ENCODE measurements at places on chromosomes 12 and 14.

DNA sequence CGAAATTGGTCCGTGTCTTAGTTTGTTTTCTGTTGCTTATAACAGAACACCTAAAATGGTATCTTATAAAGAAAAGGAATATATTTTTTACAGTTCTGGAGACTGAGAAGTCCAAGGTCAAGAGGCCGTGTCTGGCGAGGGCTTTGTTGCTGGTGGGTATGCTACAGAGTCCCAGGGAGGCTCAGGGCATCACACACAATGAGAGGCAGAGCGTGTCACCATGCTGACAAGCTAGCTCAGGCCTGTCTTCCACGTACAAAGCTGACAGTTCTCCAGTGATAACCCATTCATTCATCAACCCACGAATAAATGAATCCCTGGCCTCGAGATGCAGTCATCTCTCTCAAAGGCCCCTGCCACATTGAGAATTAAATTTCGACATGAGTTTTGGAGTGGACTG lies 56.7 kb upstream of the AEBP2 start:
- DNase-seq = no peak

- no peak for DNase-seq
Measured at GRCh38 chr14:105475269-105476096, 862 bp downstream of the CRIP2 start.

GRCh38 chr12:34526946-34527345 lies 504.6 kb downstream of the ALG10 start:
- DNase-seq = no peak

DNA sequence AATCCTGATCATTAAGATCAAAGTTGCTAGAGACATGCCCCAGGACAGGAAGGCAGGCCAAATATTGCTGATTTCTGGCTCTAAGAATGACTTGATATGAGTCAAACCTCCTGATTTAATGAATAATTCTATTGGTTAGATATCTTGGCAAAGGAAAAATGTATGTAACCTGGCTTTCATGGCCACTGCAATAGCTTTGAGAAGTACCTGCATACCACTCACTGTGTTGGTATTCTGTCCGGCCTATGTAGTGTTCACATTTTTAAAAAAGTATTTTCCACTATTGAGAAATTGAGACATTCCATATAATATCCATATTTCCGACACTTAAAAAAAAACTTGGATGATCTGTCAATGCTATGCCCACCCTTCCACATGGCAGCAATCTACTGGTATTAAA lies 283.1 kb upstream of the SOX5 start:
- DNase-seq = no peak

GRCh38 chr14:75845136-75845804 lies 136.5 kb downstream of the TGFB3 start:
- DNase-seq = no peak

DNA sequence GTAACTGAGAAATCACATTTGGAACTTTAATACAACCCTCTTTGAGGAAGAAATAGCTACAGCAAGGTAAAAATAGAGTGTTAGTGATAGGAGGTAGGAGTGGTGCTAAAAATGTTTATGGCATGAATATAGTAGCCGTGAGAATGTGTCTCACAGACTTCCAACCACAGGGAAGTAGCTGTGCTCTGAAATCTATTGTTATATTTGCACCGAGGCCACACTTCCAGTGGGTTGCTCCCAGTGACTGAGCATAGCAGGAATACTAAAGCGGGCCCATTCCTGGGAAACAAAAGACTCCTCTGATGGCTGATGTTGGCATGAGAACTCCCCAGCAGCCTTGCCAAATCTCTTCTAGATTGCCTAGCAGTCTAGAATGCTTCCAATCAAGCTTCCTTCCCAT lies 174.1 kb upstream of the PLXNC1 start:
- no peak for DNase-seq

- no peak for DNase-seq
Measured at GRCh38 chr12:132174015-132174838, 30.0 kb downstream of the NOC4L start.

DNA sequence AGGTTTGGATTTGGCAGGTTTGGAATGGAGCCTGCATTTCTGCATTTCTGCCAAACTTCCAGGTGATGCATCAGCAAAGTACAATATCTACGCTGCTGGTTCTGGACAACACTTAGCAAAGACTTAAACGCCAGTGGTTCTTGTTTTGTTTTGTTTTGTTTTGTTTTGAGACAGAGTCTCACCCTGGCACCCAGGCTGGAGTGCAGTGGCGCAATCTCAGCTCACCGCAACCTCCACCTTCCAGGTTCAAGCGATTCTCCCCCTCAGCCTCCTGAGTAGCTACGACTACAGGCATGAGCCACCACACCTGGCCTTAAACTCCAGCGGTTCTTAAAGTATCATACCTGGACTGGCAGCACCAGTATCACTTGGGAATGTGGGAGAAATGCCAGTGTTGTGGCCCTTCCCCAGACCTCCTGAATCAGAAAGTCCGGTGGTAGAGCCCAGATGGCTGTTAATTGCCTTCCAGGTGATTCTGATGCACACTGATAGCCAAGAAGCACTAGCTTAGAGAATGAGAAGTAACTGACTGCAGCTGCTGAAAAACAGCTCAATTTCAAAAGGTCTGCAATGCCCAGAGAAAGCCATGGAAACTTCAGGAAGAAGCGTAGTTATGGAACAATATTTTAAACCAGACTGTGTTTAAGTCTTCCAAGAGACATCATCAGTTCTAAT lies 114.8 kb upstream of the FOXN3 start:
- no peak for DNase-seq

GRCh38 chr14:102805371-102805891 lies 28.2 kb downstream of the TRAF3 start:
- no peak for DNase-seq

DNA sequence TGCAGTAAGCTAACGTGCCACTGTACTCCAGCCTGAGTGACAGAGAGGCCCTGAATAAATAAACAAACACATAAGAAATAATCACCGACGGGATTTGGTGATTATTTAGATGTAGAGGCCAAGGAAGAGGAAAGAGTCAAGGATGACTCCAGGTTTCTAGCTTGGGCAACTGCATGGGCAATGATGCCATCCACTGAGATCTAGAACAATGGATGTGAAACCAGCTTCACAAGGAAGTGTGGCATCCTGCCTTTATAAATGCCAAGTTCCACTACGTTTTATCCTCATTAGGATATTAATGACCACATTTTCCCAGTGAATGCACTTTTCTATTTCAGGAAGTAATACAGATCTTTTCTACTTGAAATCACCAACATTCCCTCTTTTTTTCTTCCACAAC lies 10.9 kb upstream of the PTGER2 start:
- no peak for DNase-seq

- DNase-seq = no peak
Measured at GRCh38 chr14:56092763-56093162, 25.4 kb upstream of the PELI2 start.

DNA sequence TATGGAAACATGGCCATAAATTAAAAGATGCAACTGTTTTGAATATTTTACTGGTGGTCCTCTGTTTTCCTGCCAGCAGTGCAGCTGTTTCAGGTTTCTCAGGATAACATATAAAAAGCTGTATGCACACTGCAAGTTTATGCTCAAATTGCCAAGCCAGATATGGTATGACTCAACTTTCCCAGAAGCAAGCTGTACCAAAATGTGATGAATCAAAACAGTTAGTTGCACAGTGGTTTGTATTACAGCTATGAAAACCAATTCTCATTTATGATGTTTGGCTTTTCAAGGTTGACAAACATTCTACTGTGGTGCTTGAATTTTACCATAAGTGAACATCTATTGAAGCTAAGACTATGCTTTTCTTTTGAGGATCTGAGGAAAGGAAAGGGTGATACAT lies 15.5 kb downstream of the TRMT5 start:
- DNase-seq = no peak

DNA sequence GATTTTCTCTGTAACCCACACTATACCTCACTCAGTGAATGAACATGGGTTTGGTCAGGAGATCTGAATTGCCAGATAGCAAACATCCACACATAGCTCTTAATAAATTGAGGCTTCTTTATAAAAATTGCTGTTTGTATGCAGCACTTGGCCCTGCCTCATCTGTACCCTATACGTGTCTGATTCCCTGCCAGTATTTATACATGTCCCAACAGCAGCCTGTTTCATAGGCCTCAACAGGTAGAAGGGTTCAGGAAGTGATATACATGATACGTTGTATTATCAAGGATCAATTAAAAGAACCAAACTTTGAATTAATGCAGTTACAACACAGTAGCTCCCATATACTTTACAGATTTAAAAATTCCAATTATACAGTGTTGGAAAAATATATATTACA lies 32.3 kb downstream of the RASSF9 start:
- DNase-seq = no peak

DNA sequence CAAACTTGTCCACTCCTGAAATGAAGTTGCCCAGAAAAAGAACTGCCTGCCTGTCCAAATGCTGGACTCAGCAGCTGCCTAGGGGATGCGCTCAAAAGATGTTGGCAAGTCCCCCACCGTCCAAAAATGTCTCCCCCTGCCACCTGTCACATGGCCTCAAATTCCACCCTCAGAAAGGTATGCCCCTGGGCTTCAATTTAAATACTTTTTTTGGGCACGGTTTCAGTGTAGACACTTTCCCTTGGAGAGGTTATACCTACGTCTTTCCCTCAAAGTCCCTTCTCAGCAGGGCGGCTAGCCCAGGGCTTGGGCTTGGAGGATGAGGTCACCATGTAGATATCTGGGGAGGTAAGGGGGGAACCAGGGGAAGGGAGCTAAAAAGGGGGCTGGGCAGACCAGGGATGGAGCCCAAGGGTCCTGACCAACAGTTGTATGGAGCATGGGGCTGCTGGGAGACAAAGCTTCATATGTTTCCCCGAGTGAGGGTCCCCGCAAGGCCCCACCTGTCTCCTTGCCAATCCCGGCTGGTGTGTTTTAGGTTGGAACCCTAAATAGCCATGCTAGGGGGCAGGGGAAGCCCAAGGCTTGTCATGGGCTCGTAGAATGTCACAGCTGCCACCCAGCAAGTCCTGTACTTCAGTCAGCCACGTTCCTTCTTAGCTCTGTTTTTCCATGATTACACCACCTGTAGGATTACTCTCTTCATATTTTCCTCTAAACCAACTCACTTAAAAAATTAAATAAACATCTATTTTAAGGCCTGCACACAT lies 131.2 kb upstream of the TBX3 start:
- no peak for DNase-seq

GRCh38 chr12:1540690-1541089 lies 53.7 kb downstream of the FBXL14 start:
- no peak for DNase-seq

DNA sequence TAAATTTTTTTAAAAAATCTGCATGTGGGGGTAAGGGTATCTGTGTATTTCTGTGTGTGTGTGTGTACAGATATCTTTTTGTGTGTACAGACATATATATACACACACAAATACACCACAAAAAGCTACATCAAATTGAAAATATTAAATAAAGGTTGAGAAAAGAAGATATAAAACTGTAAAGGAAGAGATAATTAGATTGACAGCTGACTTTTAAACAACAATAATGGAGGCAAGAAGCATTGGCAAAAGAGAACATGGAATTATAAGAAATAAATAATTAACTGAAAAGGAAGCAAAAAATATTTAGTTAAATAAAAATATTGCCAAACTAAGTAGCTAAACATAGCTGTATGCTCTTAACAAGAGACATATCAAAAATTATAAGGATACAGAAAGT lies 291.4 kb downstream of the FSCB start:
- no peak for DNase-seq

DNA sequence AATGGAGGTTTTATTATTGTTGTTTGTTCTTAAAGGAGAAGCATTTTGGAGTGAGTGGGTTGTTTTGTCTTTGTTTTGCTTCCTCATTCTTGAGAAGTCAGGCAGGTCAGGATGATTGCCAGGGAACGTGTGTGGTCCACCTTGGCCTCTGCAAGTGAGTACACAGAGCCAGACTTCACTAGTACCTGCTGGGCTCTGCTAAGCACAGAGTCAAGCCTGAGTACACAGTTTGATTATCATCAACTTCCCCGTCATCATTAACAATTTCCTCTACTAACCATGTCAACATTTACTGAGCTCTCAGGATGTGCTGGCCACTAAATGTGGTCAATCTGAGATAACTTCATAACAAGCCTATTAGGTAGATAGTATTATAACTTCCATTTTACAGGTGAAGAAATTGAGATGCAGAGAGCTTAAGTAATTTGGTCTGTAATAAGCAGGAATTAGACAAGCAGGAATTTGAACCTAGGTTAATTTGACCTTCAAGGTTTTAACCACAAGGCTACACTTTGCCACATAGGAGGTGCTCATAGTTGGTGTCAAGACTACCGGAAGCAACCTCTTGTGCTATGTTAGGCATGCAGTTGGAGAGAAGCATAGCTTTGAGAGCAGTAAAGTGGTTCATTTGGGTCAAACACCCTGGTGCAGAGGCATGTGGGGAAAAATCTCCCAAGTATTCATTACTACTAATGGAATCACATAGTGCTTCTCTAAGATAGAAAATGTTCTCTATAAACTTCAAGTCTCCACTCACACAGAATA lies 178.3 kb downstream of the NUAK1 start:
- DNase-seq = no peak

DNA sequence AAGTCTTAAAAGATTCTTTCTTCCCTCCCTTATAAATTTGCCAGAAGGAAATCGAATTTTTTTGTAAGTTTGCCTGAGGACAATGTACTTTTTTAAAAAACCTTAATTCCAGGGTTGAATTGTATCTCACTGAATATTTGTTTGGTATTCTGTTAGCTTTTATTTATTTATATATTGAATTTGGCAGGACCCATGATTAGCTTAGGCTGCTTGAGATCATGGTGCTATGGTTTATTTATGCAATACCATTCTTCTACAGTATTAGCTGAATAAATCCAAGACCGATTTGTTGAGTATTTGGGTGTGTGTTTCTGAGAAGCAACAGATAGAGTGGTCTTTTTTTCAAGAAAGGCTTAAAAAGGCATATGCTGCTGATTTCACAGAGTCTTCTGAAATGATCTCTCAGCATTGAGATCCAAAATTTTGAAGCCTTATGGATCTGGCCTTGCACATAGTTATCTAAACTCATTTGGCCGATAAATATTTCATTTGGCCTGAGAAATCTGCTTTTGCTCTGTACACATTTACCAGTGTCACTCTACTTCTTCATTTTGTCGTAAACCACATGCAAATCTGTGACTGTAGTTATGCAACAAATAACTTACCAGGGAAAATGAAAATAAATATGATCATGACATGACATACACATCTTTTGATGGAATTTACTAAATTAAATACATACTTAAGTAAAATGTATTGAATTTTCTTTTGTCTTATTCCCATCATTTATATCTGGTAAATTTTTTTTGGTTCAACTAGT lies 265.8 kb upstream of the FLRT2 start:
- no peak for DNase-seq

GRCh38 chr14:71354801-71355200 lies 447.5 kb downstream of the PCNX1 start:
- DNase-seq = no peak

GRCh38 chr12:88469154-88469553 lies 111.1 kb downstream of the KITLG start:
- no peak for DNase-seq

- no peak for DNase-seq
Measured at GRCh38 chr12:25730489-25731349, 177.6 kb upstream of the LMNTD1 start.

- DNase-seq = no peak
Measured at GRCh38 chr12:120361506-120362208, 7.3 kb downstream of the MSI1 start.

- no peak for DNase-seq
Measured at GRCh38 chr12:68199127-68199526, 26.5 kb downstream of the IL26 start.

All from vagina (tissue), 2 donors.